ENCODE measurements at places on chromosomes 5 and 9. TPM values are rescaled to one million over a fixed set of nuclear protein-coding genes. Genes with fewer than 3 reads are reported as not detected.

SAXO1 gene
- total RNA-seq: not detected

ABLIM3 gene
- total RNA-seq: 8.1 TPM

RAB3C gene
- total RNA-seq: not detected

F2RL1 gene
- 332 TPM for total RNA-seq

FOXE1 gene
- total RNA-seq: 4.2 TPM

PCDHAC1 gene
- total RNA-seq: 1.1 TPM

DIPK1B gene
- 10.1 TPM for total RNA-seq

ZDHHC11 gene
- 18.6 TPM for total RNA-seq

CDKN2B-AS1 gene
- total RNA-seq: not detected

CAVIN4 gene
- total RNA-seq: 0.39 TPM

EPB41L4B gene
- total RNA-seq: 9.5 TPM

AUH gene
- total RNA-seq: 11.6 TPM

LURAP1L gene
- total RNA-seq: 11.6 TPM

AGTPBP1 gene
- 7.4 TPM for total RNA-seq

PTPDC1 gene
- 4.2 TPM for total RNA-seq

ZNF618 gene
- total RNA-seq: 11.3 TPM

CLIC3 gene
- 1.7 TPM for total RNA-seq

NFIB gene
- 9.9 TPM for total RNA-seq

FOXD4L4 gene
- total RNA-seq: not detected

SLC25A2 gene
- total RNA-seq: not detected

CREBRF gene
- total RNA-seq: 1.6 TPM

LCN15 gene
- total RNA-seq: not detected

SDHA gene
- 121 TPM for total RNA-seq

ADAM19 gene
- 17.6 TPM for total RNA-seq

PROP1 gene
- total RNA-seq: not detected

GPR150 gene
- 0.07 TPM for total RNA-seq

RASEF gene
- 8.6 TPM for total RNA-seq

PDCD1LG2 gene
- total RNA-seq: 0.39 TPM

S1PR3 gene
- total RNA-seq: 32.4 TPM

IL17B gene
- total RNA-seq: not detected

SLC6A19 gene
- total RNA-seq: not detected

BHMT2 gene
- not detected for total RNA-seq

Measured in A549 treated with CpdA at 1 μM for 4 hours (cell line).